Stimulated activated CD8-positive, alpha-beta memory T cell treated with anti-CD3 and anti-CD28 coated beads, Interleukin-7, amount 100 ng/mL, for 24 hours (primary cell): ENCODE measurements at places on chromosomes 2 and 18.
A peak's percentile ranks its signal among the peaks of the same experiment; 100 is the strongest.

- no peak for DNase-seq
These were observed 24.0 kb upstream of the CREB1 start for GRCh38 chr2:207505728-207506127.

GRCh38 chr2:20172273-20173055 is 52.5 kb downstream of the SDC1 start:
- no peak for DNase-seq

DNA sequence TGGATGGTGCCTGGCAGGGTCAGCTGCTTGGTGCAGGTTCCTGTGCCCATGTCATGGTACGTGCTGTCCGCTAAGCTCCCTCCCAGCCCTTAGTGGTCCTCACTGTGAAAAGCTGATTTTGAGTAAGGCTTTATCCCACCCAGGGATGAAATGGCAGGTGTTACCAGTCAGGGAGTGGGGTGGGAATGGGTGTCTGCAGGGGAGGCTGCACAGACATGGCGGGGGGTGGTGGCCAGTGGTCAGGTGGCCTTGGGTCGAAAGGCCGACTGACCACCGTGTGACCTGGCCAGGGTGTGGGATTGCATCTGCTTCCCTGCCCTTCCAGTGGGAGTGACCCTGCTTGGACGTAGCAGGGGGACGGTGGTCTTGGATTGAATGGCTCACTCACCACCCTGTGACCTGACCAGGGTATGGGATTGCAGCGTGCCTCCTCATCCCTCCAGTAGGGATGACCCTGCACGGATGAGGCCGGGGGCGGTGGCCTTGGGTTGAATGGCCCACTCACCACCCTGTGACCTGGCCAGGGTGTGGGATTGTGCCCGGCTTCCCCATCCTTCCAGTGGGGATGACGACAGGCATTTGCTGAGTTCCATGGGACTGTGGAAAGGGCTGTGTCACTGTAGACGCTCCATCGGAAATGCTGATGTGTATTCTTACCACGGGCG is 29.8 kb downstream of the AGAP1 start:
- DNase-seq, result no peak

DNA sequence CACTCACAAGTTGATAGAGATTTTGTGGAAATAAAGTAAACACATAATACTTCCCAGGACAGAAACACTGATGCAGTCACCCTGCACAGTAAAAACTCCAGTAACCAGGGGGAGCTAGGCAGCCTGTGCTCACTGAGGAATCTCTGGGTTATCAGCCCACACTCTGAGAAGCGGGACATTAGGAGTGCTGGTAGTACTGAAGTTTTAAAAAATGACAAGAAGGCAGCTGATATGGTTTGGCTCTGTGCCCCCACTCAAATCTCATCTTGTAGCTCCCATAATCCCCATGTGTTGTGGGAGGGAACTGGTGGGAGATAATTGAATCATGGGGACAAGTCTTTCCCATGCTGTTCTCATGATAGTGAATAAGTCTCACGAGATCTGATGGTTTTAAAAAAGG is 31.4 kb downstream of the KCTD1 start:
- DNase-seq, result no peak

DNA sequence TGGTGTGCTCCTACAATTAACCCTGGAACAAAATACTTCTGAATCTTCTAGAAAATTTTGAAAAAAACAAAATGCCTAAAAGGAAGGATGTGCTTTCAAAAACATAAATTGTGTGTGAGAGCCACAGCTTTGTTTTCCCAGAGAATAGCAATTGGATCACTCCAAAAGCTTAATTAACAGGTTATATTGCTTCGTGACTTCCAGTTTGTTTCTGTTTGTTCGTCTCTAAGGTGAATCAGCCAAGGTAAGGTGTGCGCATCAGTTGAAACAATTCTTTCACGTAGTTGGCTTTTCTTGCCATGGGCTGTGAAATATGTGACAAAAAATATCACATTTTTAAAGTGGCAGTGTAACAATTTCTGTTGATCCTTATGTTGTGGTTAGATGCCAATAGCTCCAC is 90.3 kb upstream of the BARD1 start:
- no peak for DNase-seq

DNA sequence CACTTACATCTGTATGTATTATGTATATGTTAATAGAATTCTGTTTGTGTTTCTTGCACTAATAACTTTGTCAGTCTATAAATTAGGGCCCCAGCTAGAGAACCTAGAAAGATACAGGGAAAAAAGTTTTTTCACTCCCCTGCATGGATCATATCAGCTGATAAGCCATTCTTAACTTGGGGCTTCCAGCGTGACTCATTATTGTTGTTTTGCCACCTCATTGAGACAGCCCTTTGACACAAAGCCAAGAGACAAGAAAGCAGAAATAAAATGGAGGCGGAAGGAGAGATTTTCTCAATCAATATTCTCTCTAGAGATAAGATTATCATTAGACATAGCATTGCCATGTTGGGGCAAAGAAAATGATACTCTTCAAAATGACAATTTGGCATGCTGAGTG is 93.4 kb downstream of the AKAIN1 start:
- no peak for DNase-seq

- DNase-seq, result no peak
These were observed 38.9 kb downstream of the KDM3A start for GRCh38 chr2:86480105-86480504.

DNA sequence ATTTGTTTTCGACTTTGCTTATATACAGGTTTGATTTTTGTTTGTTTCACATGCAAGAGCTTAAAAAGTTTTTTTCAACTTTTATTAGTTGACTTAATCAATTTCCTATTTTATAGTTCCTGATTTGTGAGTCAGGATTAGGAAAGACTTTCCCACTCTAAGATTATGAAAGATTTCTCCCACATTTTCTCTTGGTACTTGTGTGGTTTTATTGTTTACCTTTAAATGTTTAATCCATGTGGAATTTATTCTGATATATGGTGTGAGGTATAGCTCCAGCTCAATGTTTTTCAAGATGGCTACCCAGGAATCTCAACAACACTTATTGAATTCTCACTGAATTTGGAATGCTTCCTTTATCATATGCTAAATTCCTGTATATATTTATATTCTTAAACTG is 117.8 kb upstream of the LGALSL start:
- no peak for DNase-seq

- DNase-seq, result no peak
These were observed 7.8 kb upstream of the LCLAT1 start for GRCh38 chr2:30439296-30439695.

DNA sequence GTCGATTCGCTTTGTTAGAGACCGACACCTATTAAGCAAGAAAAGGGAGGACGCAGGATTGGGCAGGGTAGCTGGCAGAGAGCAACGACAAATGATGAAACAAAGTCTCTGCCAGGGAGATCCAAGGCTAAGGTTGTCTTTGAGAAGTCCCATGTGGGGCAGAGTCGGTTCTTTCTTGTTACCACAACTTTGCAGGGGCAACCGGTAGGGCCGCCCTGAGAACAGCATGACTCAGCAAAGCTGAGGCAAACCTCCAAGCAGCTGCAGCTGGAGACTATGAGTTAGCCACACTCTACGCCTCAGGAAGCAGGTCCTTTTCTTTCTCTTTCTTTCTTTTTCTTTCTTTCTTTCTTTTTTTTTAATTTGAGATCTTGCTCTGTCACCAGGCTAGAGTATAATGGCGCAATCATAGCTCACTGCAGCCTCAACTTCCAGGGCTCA is 452.3 kb upstream of the ID2 start:
- DNase-seq, result peak; percentile 5

DNA sequence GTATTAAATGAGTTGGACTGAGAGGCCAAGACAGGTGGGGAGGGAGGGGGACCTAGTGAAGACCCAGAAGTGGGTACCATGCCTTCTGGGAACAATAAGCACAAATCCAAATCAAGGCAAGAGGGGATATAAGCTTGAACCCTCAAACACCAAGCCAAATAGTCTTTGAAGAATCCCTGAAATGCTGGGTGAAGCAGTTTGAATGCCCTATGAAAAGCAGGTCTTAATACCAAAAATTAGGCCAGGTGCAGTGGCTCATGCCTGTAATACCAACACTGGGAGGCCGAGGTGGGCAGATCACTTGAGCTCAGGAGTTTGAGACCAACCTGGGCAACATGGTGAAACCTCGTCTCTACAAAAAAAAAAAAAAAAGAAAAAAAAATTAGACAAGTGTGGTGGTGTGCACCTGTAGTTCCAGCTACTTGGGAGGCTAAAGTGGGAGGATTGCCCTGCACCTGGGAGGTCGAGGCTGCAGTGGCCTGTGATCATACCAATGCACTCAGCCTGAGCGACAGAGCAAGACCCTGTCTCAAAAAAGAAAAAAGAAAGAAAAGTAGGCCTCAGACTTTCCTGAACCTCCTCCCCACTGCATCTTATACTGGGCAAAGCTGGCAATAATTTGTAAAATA is 3.5 kb downstream of the PCBP1 start:
- no peak for DNase-seq

GRCh38 chr2:79660557-79660956 is 147.7 kb downstream of the CTNNA2 start:
- no peak for DNase-seq

GRCh38 chr18:3184275-3184963 is 35.3 kb downstream of the MYOM1 start:
- no peak for DNase-seq

GRCh38 chr18:36025025-36025424 is 42.3 kb downstream of the RPRD1A start:
- DNase-seq, result no peak

DNA sequence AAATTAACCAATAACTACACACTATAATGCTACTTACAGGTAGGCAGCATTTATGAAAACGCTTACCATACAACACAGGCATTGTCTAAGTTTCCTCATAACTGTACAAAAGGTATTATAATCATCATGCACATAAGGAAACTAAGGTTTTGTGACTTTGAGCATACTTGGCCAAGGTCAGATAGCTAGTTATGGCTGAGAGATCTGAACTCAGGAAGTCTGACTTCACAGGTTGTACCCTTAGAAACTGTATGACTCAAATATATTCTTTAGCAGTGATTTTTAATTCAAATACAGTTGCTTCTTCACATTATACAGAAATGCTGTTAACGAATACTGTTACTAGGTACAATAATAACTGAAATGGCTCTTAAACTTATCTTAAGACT is 89.3 kb downstream of the TRIP12 start:
- DNase-seq, result no peak

DNA sequence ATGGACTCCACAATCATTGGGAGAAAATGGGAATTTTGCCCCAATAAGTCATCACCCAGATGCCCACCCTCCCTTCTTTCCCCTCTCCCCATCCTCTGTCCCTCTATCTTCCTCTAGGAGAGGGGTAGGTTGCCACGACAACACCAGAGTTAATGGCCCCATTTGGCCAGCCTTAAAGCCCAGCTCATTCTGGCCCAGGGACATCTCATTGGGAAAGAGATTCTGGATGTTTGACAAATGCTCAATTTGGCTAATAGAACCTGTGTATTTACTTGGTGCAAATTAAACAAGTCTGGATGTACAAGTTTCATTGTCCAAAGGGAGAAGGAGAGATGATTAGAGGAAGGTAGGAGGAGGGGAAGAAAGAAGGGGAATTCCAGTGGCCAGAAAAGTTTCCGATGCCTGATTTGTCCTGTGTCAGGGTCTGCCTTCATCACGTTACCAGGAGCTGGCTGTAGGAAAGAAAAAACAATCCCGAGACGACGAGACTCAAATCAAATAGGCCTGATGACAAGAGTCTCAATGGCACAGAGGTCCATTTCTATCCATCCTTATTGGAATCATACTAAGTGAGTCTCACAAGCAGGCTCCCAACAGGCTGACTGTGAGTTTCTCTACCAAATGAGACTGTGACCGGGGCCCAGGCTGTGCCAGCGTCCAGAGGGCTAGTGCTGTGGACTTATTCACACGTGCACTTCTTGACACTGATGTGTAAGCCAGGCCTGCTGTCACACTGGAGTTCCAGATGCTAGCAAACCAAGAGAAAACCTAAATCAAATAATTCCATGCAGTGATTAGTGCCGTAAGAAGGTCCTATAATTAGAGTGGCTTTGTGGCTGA is 265.2 kb upstream of the APCDD1 start:
- DNase-seq, result no peak

- DNase-seq, result no peak
These were observed 83.0 kb upstream of the MBOAT2 start for GRCh38 chr2:9086465-9086864.

GRCh38 chr18:28009589-28009988 is 167.3 kb downstream of the CDH2 start:
- DNase-seq, result no peak

GRCh38 chr2:42202634-42203008 is 33.5 kb downstream of the EML4 start:
- no peak for DNase-seq

DNA sequence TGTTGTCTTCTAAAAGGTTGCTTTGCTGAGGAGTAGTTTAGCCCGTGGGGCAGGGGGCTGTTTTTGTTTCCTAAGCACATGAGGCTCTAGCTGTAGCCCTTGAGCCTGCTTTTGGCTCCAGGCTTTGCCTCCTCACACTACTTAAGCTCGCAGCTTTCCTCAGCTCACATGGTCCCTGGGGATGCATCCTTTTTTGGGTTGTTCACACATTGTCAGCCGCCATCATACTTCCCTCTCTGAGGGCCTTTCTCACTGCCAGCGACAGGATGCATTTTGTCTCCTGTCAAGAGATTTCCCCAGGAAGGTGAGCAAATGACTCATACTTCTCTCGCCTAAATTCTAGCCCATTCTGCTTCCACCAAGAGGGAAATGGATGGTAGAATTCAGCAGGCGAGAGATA is 279.5 kb upstream of the PKDCC start:
- DNase-seq, result no peak

DNA sequence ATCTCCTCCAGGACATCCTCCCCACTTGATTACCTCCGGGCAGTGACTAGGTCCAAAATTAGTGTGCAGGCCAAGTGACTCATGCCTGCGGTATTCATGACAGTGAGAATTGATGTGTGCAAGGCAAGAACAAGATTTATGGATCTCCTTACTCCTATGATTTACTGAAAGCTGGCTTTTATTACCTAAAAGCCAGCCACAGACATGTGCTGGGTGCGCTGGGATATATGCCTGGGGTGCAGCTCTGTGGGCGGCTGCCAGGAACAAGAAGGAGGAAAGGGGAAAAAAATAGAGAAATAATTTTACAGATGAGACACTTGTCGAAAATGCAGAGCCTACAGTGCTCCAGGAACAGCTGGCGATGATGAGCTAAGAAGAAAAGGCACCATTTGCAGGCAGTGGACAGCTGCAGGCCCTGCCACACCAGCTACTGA is 359.3 kb downstream of the CMPK2 start:
- no peak for DNase-seq

DNA sequence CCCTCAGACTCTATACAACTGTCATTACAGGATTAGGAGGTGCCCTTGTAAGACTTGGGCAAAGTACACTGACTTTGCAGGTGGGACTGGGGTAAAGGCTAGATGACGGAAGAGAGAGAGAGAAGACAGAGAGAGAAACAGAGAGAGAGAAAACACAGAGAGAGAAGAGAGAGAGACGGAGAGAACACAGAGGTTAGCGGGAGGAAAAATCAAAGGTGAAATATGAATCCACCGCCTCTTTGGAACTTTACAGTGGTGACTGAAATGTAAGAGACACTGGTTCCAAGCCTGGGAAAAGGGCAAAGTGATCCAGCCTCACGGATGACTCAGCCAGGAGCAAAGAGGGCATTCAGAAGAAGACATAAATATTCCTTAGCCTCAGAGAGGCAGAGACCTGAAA is 25.1 kb upstream of the CAB39 start:
- DNase-seq, result no peak
